ENCODE measurements at places on chromosomes 6 and 20.

DNA sequence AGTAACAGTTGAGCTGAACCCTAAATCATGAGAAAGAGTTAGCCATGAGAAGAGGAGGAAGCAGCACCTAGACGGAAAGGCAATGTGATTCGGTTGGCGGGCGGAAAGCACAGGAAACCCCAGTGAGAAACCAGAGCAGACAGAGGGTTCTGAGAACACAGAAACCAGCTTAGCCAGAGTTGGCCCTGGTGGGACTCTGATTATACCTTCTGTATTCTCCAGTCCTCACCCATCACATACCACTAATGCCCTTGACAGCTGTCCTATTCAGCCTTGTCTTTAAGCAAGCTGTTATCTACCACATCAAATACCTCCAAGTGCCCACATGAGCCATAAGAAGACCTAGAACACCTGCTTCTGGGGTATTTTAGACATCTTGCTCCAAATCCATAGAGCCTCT lies 58.9 kb upstream of the LRRC1 start:
- DNase-seq, result no peak

DNA sequence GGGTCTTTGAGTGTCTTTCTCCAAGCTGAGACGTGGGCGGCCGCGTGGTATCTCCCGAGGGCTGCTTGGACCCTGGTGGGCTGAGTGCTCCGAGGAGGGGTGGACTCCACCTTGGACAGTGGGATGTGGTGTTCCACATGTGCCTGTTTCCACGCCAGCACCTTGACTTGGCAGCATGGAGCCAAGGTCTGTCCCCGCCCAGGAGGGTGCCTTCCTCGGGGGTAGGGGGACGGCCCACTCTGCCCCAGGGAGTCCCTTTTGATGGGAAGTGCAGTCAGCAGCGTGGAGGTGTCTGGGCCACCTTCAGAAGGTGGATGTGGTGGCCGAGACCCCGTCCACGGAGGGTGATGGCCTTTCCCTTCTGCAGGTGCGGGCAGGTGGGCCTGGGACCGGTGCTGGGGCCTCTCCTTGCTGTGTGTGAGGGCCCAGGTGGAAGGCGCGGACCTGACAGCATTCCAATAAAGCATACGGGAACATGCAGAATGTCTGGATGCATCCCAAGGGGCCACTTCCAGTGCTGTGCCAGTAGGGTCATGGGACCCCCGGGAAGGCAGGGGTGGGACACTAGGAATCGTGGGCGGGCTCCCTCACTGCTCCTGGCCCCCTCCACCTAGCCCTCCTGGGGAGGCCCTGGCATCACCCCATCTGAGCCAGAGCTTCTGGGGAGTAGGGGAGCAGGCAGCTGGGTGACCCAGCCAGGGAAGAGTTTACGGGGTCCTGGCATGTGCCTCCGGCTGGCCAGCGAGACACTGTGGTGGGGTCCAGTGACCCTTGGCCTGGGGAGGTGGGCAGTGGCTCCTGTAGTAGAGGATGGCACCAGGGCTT lies 3.5 kb upstream of the COL20A1 start:
- no peak for DNase-seq

DNA sequence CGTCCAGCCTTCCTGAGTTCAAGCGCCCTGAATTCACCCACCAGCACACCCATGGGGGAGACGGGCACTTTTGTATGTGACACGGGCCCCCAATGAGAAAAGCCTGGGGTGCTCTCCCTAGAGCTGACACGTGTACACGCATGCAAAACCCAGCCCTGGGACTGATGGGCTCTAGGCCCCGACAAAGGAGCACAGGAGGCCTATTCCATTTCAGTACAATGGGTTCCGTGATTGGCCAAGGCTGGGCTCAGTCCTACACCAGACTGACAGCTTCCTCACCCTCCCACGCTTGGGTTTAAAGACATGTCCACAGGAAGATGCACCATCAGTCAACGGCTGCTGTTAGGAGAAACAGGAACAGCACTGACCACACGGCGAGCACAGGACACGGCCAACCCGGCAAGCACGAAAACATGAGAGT lies 8.8 kb downstream of the ZBTB46 start:
- DNase-seq, result no peak

- no peak for DNase-seq
Measured at GRCh38 chr6:45648262-45648620, 270.5 kb upstream of the SUPT3H start.

GRCh38 chr6:159249128-159249527 lies 79.9 kb downstream of the FNDC1 start:
- DNase-seq, result no peak

DNA sequence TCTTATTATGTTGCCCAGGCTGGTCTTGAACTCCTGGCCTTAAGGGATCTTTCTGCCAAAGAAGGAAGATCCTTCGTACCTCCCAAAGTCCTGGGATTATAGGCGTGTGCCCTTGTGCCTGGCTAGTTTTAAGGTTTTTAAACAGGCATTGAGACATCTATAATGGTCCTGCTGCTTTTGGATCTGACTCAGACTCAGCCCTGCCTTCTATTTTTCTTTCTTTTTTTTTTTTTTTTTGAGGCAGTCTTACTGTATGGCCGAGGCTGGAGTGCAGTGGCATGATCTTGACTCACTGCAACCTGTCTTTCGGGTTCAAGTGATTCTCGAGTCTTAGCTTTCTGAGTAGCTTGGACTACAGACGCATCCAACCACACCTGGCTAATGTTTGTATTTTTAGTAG lies 73.7 kb downstream of the PHF20 start:
- DNase-seq, result no peak

DNA sequence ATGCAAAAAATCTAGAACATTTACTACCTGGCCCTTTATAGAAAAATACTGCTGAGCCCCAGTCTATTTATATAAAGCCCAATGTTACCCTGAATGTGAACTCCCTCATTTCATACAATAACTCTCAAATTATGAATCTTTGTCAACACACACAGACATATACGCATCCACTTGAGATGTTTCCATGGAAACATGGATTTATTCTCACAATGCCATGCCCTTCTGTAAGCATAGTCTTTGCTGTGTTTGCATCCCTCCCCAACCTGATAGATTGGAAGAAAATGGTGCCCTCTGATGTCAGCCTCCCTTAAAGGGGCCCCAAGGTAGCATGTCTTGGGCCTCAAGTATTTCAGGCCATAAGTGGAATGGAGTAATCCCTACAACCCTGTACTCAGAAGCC lies 573.1 kb downstream of the KIF16B start:
- DNase-seq, result no peak

DNA sequence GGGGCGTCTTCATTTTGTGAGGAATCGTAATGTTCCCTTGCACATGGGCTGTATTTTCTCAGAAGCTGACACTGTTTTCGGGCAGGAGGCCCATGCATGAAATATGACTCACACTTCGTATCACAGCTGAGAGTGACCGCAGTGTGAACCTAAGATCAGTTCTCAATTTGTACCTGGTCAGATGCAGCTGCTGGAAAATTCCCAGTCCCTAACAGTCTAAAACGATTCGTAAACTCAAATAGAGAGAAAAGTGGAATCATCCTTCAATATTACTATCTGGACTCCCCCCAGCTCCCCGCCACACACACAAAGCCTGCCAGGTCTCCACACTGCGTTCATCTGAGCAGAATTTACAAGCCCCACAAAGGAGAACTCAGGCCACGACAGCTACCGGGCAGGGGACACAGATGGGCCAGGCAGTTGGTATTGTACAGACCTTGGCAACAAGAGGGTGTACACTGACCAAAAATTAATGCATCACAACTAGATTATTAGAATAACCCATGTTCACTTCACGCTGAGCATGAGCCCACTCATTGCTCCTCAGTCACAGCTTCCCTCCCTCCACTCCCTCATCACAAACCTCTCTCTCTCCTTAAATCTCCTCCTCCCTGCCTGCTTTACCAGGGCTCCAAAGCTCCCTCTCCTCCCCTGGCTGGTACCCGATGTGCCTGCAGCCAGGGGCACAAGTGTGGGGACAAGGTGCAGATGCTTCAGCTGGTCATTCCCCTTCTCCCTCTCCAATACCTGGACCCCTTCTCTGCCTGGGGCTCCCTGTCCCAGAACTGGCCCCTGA lies 488.4 kb downstream of the PREX1 start:
- DNase-seq, result peak; percentile 61

DNA sequence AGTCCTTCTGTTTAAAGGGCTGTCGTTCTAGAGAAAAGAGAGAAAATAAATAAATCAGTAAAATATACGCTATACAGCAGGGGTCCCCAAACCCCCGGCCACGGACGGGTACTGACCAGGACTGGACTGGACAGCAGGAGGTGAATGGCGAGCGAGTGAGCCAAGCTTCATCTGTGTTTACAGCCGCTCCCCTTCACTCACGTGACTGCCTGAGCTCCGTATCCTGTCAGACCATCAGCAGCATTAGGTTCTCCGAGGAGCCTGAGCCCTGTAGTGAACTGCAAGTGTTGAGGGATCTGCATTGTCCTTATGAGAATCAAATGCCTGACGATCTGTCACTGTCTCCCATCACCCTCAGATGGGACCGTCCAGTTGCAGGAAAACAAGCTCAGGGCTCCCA lies 76.5 kb downstream of the ZNF217 start:
- DNase-seq, result no peak

DNA sequence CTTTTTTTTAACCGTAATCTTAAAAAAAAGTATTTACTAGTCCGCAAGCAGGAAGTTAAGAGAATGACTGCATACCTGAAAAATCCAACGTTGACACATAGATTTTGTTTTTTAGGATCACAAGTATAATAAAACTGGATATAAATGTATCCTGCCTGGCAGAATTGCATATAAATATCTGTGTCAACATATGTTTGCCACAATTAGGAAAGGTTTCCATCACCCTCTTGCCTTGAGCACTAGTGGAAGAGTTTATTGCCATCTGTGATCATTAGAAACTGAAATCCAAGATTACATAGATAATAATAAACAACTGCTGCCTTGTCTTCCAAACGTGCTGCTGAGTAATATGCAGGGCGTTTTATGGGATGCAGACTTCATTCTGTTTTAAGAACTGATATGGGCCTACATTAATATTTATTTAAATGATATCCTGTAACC lies 27.9 kb downstream of the PLEKHG1 start:
- peak; percentile 57 for DNase-seq

GRCh38 chr6:39188571-39188970 lies 40.7 kb downstream of the KCNK5 start:
- no peak for DNase-seq

DNA sequence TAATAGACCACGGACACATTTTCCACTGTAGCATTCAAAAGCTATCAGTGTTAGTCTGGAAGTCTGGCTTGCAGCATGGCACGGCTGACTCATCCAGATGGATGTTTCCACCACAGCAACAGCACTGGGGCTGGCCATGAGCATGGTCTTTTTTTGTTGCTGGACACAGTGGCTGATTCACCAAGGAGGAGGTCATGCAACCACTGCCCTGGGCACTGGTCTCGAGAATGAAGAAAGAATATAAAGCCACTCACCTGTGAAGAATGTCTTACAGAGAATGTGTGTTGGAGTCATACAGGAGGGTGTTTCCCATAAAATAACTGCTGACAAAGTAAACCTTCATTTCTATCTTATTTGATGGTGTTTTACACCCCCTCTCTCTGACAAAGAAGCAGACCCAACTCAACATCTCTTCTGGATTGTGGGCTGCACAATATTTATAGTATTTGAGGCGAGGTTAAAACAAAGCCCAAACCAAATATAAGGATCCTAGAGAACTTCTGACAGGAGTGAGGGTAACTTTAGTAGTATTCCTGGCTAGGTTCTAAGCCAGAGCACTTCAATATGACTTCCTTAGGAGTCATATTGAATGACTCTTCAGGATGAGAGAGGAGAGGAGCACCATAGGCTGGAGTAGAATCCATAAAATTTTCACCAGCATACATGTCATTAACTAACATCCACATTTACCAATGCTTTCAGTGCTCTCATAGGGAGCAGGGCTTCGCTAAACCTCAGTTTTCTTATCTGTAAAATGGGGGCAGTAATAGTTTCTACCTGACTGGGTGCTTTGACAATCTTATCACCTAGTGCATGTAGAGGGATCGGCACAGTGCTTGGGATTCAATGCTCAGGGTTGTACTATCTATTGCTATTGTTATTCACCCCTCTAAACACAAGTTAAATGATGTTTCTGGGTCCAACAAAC lies 121.4 kb downstream of the KIF13A start:
- DNase-seq, result peak; percentile 96

DNA sequence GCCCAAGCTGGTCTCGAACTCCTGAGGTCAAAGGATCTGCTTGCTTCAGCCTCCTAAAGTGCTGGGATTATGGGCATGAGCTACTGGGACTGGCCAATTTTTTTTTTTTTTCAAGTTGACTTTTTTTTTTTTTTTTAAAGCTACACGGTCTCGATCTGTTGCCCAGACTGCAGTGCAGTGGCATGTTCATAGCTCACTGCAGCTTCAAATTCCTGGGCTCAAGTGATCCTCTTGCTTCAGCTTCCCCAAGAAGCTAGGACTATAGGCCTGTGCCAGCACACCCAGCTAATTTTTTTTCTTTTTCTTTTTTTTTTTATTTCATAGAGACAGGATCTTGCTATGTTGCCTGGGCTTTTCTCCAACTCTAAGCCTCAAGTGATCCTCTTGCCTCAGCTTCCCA lies 59.5 kb downstream of the NCOA3 start:
- DNase-seq, result no peak

GRCh38 chr6:3280091-3280490 lies 21.3 kb downstream of the PSMG4 start:
- no peak for DNase-seq

GRCh38 chr6:124961777-124962638 lies at the start of gene RNF217:
Gene RNF217, plus strand, starts transcription at chr6:124962437. Its CDS starts 108 bp downstream, at chr6:124962545.
- DNase-seq, result no peak

DNA sequence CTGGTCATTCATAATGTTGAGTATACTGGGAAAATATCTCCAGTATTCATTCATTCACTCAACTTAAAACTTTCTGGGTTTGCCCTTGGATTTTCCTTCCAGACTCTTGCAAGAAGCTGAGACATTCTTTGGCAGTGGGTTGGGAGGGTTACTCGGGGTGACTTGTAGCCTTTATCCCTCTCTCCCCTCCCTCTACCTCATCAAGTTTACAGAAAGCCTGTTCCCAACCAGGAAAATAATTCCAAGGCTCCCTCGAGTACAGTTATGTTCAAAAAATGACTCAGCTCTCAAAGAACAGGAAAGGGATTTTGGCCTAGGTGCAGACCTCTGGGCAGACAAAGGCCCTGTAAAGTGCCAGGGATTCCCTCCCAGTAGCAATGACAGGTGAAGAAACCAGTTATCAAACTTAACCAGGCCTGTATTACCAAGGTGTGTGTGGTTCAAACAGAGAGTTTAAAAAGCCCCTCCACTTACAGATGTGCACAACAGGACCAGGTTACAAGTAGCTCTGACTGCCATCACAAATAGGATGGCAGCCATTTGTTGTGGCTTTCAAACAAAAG lies 22.2 kb downstream of the FKBP1A start:
- peak; percentile 20 for DNase-seq

GRCh38 chr6:1422290-1422689 lies 32.9 kb downstream of the FOXF2 start:
- DNase-seq, result no peak

GRCh38 chr6:28944412-28944865 lies 20.7 kb upstream of the TRIM27 start:
- peak; percentile 77 for DNase-seq

- no peak for DNase-seq
Measured at GRCh38 chr6:155212616-155213380, 51.0 kb upstream of the CLDN20 start.

- no peak for DNase-seq
Measured at GRCh38 chr6:157597461-157598312, 216.7 kb downstream of the ZDHHC14 start.
